ENCODE measurements at places on chromosomes 11 and 22.

DNA sequence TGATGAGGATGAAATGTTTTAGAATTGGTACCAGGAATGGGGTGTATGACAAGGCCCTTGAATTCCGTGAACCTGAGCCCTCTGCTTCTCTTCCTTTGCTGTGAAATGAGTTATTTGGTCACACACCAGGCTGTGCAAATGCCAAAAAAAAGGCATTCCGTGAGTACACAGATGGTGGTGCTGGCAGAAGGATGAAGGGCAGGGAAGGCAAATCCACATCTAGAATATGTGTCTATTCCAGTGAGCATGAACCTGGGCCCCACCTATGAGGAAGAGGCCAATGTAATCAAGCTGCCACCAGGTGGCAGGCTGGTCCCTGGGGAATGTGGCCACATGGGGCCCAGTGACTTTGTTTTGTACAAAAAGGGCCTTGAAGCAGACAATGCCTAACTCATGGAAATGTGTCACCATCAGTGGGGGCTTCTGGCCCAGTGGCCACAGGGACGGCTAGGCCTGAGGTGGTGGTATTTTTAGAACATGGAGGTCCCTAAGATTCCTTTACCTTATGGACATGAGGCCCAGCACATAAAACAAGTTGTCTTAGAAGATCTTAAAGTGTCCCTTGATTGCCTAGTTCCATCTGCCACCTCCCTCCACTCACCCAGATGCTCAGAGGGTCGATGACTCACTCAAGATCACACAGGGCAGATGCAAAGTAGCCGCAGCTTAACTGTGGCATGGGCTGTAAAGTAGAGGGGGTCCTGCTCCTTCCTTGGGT, 3.9 kb upstream of the RNF215 start:
- peak; percentile 82 for DNase-seq

GRCh38 chr11:79201677-79202347, 239.0 kb downstream of the TENM4 start:
- DNase-seq: peak; percentile 13

- DNase-seq: no peak
Measured at GRCh38 chr11:72784662-72785061, 9.2 kb downstream of the STARD10 start.

- peak; percentile 72 for DNase-seq
Measured at GRCh38 chr11:18650859-18651557, 16.9 kb upstream of the SPTY2D1 start.

Data from activated CD4-positive, alpha-beta T cell treated with anti-CD3 and anti-CD28 coated beads, Interleukin-10, Interleukin-2, amounts not matched to agents 100 ng/mL and 50 ng/mL, durations not matched to agents 16 hours and 8 hours (primary cell).